ENCODE measurements at places on chromosomes 3 and 15.

DNA sequence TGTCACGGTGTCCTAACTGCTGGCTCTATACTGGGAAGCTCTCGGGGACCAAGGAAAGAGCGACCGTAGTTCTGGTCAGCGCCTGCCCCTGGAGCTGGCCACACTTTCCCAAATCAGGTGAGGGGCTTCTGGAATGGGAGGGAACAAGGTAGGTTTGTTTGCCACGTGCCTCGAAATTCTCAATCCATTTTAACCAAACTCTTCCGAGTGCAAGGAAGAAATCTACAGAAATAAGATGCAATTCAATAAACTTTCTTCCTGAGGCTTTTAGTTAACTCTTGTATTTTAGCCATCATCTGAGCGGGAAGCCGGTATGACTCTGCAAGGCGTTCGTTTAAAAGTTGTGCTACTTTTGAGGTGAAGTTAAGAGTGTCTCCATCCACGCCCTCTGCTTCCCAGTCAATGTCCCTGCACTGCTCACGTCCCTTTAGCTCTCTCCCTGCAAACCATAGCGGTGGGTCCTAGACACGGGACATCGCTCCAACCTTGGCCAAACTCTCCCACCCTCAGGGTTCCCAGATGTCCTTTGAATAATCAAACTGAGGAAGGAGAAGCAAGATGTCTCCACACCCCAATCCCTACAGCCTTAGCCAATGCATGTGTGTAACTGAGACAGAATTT is 597 bp downstream of the AGTR1 start:
- no peak for DNase-seq

GRCh38 chr3:133330065-133330464 is 69.8 kb upstream of the BFSP2 start:
- DNase-seq = no peak

GRCh38 chr3:123791417-123791816 is 92.7 kb downstream of the MYLK start:
- DNase-seq = no peak

GRCh38 chr3:112096176-112096575 is 10.0 kb downstream of the C3orf52 start:
- no peak for DNase-seq
